ENCODE measurements at places on chromosomes 3 and 15. TPM values are rescaled to one million over a fixed set of nuclear protein-coding genes. Genes with fewer than 3 reads are reported as not detected.

DPPA2 gene
- not detected for total RNA-seq

VPS33B gene
- total RNA-seq, result 10.7 TPM

JMJD7 gene
- total RNA-seq, result 3.4 TPM

MAPK6 gene
- total RNA-seq, result 62.9 TPM

KLHL40 gene
- total RNA-seq, result not detected

TIMP4 gene
- 2.3 TPM for total RNA-seq

CGNL1 gene
- 3.1 TPM for total RNA-seq

ARGFX gene
- not detected for total RNA-seq

C3orf70 gene
- total RNA-seq, result 1.9 TPM

GALNT15 gene
- 27.1 TPM for total RNA-seq

RPL14 gene
- total RNA-seq, result 284 TPM

LRTM1 gene
- total RNA-seq, result not detected

SMCO1 gene
- 0.28 TPM for total RNA-seq

CEMIP gene
- 1,057 TPM for total RNA-seq

A4GNT gene
- total RNA-seq, result not detected

FOXL2 gene
- 0.19 TPM for total RNA-seq

DNASE1L3 gene
- total RNA-seq, result 0.56 TPM

PGBD4 gene
- 1.9 TPM for total RNA-seq

SLC4A7 gene
- total RNA-seq, result 245 TPM

SCG3 gene
- total RNA-seq, result not detected

EFCAB12 gene
- total RNA-seq, result not detected

ARHGAP11A gene
- total RNA-seq, result 7.3 TPM

EFHB gene
- total RNA-seq, result under 0.01 TPM

RETNLB gene
- not detected for total RNA-seq

DPPA4 gene
- under 0.01 TPM for total RNA-seq

IL16 gene
- not detected for total RNA-seq

VILL gene
- 2.5 TPM for total RNA-seq

GOLGA6L2 gene
- total RNA-seq, result not detected

CATSPER2 gene
- 0.96 TPM for total RNA-seq

KCNMB2 gene
- total RNA-seq, result not detected

CCDC50 gene
- 104 TPM for total RNA-seq

DENND6A gene
- total RNA-seq, result 16.9 TPM

SLC35G2 gene
- 11.3 TPM for total RNA-seq

CHDH gene
- under 0.01 TPM for total RNA-seq

Data from regular cardiac myocyte (primary cell).